GF-D8 (cell line): ENCODE measurements at places on chromosomes 16 and 17.

GRCh38 chr16:8096211-8096610 is 494.1 kb downstream of the TMEM114 start:
- no peak for DNase-seq

DNA sequence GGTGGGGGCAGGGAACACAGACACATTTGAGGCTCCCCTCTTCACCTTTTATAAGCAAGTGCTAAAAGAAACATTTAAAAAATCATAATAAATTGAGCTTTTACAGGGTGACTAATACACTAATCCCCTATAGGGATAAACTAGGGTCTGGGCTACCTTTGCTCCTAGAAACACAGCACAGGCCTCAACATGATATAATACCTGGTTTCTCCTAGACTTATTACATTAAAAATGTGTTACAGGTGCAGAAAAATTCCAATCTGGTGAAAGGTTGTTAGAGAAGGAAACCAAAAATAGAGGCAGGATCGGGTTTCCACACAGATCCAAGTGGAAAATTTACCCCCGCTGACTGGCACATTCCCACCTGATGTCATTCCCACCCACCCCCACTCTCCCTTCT is 124.7 kb upstream of the NOG start:
- DNase-seq = no peak

GRCh38 chr17:80845863-80846671 is 145.6 kb upstream of the CHMP6 start:
- DNase-seq = no peak

GRCh38 chr17:38897671-38898290 is 27.6 kb upstream of the LASP1NB start:
- DNase-seq = no peak

GRCh38 chr16:68297908-68298307 is 12.8 kb downstream of the SLC7A6OS start:
- no peak for DNase-seq

DNA sequence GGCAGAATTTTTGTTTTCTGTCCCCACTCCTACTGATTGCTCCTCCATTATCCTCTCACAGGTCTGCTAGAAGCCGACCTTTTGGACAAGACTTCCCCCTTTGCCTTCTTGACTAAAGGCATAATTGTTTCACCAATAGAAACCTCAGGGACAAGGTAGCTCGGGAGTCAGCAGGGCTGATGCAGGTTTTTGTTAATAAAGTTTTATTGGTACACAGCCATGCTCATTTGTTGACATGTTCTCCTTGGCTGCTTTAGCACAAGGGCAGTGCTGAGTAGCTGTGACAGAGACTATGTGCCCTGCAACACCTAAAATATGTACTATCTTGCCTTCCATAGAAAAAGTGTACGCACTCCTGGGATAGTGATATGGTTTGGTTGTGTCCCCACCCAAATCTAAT is 271.6 kb downstream of the XYLT1 start:
- DNase-seq = no peak

DNA sequence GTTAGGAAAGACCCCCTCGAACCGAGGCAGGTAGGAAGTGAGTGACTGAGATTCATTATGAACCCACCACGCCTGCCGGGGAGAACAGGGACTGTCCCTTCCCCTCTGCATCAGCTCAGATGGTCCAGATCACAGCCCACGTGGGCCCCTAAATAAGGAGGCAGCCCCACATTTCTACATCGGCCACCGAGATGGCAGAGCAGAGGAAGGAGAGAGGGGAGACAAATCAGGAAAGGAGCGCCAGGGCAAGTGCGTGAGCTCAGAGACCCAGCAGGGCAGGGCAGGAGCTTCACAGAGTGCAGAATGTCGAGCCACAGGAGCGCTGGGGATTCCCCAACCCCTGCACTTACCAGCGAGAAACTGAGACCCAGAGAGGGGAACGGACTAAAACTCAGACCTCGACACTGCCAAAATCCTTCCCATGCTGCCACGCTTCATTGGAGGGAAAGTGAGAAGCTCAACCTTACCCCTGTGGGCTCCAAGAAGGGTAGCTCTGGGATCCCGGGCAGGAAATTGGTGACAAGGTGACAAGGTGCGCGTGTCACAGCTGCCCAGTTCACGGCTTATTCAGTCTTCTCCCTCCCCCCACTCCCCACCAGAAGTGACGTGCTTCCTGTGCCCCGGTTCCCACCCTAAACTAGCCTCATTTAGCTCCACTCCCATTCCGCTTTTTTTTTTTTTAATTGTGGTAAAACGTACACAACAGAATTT is at the start of gene ICAM2:
Gene ICAM2 (minus strand): TSS at position 578 of the 711 bp plus-strand sequence. CDS start 13,942 bp downstream, outside the sequence.
- DNase-seq = peak; percentile 65

- DNase-seq = no peak
These were observed 207.3 kb downstream of the CCDC182 start for GRCh38 chr17:57537524-57538410.

- no peak for DNase-seq
These were observed 28.4 kb downstream of the TMEM204 start for GRCh38 chr16:1561836-1562235.

GRCh38 chr16:50676684-50677225 is 4.4 kb downstream of the SNX20 start:
- DNase-seq = no peak

DNA sequence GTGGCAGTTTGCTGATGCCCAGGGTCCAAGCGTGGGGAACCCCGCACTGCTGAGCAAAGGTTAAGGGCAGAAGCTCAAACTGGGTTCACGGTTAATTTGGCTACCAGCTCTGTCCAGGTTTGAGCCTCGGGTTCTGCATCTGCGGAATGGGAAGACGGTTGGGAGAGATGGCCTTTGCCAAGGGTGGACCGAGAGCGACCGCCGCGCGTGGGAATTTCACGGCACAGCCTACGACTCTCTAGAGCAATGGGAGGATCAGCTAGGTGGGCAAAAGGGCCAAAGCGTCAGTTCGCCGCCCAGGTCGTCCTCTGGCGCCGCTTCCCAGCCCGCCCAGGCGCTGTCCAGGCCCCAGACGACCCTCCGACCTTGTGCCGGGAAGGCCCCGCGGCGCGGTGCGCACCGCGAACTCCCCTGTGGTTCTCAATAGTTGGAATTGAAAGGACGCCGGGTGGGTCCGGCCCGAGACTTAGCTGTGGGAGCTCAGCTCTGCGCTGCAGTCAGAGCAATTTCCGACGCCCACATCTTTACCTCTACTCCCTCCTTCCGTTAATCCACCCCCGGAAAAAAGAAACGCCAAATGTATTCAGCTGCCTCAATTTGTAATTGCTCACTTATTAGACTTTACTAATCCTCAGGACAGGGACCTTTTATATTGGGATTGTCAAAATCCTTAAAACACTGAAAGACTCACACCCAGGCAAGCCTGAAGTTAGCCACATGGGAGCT is 2.5 kb upstream of the HS3ST3B1 start:
- DNase-seq = no peak

DNA sequence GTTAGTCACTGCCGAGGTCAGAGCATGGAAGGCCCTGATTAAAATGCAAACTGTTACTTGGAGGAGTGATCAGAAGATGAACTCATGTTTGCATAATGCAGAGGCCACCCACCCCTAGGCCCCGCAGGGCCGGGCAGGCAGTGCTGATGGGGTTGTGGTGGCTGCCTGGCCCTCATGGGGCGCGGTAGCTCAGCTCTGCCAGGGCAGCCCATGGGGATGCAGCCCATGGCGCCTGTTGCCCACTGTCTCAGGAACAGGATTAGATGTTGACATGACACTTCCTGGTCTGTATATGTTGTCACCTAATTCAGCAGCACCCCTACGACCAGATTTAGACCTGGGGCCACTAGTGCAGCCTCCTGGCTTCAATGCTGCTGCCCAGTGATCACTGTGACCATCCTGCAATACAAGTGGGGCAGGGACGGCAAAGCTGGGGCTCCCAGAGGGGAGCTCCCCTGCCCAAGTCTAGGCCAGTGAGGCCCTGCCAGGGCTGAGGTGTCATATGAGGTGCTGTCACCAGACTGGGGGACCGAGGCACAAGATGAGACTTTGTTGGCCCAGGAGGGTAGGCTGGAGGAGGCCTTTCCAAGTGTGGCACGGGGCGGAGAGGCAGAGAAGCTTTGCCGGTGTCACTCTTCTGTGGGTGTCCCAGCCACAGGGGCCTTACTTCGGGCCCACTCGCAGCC is 49.1 kb downstream of the RAI1 start:
- DNase-seq = no peak

- DNase-seq = no peak
These were observed 16.9 kb downstream of the C16orf90 start for GRCh38 chr16:3478242-3478925.

DNA sequence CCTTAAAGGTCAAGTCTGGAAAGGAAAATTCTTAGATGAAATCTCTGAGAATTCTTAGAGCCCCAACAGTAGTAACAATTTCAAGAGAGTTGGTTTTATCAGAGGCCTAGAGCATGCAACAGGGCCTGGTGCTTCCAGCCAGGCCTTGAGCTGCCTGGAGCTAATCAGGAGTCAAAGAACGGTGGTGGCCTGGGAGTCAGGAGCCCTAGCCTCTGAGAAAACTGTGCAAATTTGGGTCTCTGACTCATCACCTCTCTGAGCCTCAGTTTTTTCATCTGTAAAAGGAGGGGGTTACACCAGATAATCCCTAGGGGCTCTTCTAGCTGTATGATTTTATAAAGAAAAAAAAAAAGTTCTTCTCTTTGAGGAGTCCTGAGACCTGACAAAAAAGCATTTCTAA is 227.3 kb upstream of the RPL38 start:
- DNase-seq = no peak

- no peak for DNase-seq
These were observed 52.6 kb downstream of the MAP2K6 start for GRCh38 chr17:69466905-69467667.

GRCh38 chr17:28810437-28810836 is 32.2 kb downstream of the FAM222B start:
- no peak for DNase-seq

DNA sequence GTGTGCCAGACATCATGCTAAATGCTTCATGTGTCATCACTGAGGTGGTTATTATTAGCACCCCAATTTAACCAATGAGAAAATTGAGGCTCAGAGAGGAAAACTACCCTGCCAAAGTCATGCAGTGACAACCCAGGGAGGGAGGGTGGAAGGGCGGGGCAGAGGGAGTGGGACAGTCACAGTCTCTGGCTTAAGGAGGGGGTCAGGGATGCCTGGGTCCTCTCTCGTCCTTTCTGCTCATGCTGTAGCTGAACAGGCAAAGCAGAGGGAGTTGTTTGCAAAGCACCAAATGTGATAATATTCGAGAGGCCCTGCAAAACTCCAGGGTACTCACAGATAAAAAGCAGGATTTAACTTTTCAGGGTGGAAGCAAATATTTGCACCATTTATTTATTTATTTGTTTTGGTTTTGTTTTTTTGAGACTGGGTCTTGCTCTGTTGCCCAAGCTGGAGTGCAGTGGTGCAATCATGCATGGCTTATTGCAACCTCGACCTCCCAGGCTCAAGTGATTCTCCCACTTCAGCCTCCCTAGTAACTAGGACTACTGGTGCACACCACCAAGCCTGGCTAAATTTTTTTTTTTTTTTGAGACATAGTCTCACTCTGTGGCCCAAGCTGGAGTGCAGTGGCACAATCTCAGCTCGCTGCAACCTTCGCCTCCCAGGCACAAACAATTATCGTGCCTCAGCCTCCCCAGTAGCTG is 47.9 kb upstream of the NKD1 start:
- DNase-seq = no peak

GRCh38 chr17:35778641-35779196 is 16.7 kb downstream of the MMP28 start:
- no peak for DNase-seq
